ENCODE measurements at places on chromosomes 2 and 18. TPM values are rescaled to one million over a fixed set of nuclear protein-coding genes. Genes with fewer than 3 reads are reported as not detected.

KIF1A gene
- total RNA-seq = not detected

SLC11A1 gene
- under 0.01 TPM for total RNA-seq

TMEM17 gene
- 2.6 TPM for total RNA-seq

ACVR1C gene
- not detected for total RNA-seq

MC4R gene
- not detected for total RNA-seq

ROCK2 gene
- 52.7 TPM for total RNA-seq

TCF7L1 gene
- 3.7 TPM for total RNA-seq

AQP12B gene
- not detected for total RNA-seq
